ENCODE measurements at places on chromosomes 5 and 9.

DNA sequence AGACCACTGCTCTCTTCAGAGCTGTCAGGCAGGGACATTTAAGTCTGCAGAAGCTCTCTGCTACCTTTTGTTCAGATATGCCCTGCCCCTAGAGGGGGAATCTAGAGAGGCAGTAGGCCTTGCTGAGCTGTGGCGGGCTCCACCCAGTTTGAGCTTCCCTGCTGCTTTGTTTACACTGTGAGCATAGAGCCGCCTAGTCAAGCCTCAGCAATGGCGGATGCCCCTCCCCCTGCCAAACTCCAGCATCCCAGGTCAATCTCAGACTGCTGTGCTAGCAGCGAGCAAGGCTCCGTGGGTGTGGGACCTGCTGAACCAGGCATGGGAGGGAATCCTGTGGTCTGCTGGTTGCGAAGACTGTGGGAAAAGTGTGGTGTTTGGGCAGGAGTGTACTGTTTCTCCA lies 59.9 kb downstream of the CAVIN4 start:
- DNase-seq = no peak

DNA sequence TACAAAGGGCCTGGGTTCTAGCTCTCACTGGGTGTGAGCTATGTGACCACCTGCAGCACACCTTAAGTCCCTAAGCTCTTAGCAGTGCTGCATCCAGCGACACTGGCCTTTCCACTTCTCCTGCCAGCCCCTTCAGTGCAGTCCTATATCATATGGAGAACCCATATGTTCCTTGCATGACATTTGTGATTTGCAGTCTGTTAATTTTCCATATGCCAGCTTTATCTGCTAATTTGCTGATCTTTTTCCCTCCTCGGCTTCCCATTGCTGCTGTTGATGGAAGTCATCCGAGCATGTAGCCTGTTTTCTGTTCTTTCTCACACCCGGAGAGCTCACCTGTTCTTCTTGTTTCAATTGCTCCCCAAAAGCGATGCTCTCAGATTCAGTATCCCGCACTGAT lies 23.2 kb downstream of the PRDM6 start:
- DNase-seq = no peak

DNA sequence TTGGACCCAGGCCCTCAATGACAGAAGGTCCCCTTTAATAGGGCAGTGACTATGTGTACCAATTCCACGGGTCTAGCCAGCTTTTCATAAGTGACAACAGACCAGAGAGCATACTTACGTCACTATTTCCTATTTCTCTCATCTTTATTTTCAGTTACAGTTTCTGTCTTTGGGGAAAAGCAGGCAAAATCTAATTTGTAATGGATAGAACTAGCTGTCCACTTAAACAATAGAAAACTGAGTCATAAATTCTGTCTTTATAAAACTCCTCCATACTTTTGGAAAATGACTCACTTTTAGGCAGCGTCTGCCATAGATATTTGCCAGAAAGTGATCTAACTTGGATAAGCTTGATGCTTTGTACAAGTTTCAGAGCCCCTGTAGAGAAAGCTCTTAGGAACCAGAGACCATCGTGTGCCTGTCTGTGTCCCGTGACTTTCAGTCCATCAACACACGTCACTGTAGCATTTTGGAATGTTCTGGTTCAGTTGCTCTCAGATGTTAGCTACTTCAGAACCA lies 101.9 kb downstream of the F2RL2 start:
- no peak for DNase-seq

- no peak for DNase-seq
Observed at GRCh38 chr5:150024346-150024984, 23.9 kb downstream of the HMGXB3 start.

GRCh38 chr5:54610197-54610944 lies 92.8 kb downstream of the SNX18 start:
- DNase-seq = no peak

GRCh38 chr5:168073991-168074800 lies 217.2 kb upstream of the WWC1 start:
- no peak for DNase-seq

GRCh38 chr9:134983074-134983473 lies 65.4 kb upstream of the FCN1 start:
- no peak for DNase-seq

GRCh38 chr9:88661759-88662158 lies 126.8 kb downstream of the NXNL2 start:
- no peak for DNase-seq

- no peak for DNase-seq
Observed at GRCh38 chr9:114263853-114264510, 58.9 kb upstream of the ORM1 start.

DNA sequence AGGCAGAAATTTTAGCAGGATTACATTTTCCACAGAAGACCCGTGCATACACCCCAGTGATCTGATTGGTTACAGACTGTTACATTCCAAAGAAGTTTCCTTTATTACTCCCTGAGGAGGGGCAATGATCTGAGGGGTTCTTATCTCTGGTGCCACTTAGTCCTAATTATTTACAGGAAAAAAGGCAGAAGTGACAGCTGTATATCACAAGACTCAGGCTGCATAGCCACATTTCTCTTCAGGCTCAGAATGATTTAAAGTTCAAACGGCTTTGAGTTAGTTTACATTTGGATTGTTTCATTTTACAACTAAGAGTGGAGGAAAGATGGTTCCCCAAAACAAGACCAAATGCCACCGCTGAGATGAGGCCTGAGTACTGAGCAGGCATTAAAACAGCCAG lies 17.3 kb downstream of the NAIF1 start:
- DNase-seq = no peak

DNA sequence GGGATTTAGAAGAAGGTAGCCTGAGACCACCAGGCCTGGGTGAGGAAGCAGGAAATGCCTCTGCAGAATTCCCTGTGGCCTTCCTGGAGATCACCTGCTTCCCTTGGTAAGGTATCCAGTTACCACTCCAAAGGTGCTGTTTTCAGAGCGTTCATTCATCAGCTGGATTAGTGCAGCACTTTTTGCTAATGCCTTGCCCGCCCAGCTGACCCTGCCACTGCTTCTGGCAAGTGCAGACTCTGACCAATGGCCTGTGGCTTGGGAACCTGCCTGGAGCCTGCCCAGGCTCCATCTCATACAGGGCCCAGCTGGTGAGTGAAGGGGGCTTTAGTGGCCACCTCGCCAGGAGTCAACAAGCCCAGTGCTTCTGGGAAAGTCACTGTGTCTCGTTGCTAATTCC lies 48.6 kb downstream of the FOXI1 start:
- DNase-seq = no peak

DNA sequence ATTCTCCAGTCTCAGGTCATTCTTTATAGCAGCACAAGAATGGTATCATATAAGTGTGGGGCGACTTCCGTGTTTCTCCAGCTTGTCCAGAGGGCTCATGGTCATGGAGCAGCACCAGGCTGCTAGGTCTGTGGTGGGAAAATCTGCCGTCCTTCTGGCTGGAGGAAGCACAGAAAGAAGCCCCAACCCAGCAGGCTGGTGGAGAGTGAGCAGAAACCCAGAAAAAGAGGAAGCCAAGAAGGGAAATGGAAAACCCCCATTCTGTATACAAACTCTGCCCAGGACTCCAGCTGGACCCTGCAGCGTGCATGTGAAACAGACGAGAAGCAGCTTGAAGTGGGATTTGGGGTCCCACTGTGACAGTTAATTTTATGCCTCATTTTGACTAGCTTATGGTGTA lies 34.3 kb upstream of the OLFM1 start:
- DNase-seq = no peak

DNA sequence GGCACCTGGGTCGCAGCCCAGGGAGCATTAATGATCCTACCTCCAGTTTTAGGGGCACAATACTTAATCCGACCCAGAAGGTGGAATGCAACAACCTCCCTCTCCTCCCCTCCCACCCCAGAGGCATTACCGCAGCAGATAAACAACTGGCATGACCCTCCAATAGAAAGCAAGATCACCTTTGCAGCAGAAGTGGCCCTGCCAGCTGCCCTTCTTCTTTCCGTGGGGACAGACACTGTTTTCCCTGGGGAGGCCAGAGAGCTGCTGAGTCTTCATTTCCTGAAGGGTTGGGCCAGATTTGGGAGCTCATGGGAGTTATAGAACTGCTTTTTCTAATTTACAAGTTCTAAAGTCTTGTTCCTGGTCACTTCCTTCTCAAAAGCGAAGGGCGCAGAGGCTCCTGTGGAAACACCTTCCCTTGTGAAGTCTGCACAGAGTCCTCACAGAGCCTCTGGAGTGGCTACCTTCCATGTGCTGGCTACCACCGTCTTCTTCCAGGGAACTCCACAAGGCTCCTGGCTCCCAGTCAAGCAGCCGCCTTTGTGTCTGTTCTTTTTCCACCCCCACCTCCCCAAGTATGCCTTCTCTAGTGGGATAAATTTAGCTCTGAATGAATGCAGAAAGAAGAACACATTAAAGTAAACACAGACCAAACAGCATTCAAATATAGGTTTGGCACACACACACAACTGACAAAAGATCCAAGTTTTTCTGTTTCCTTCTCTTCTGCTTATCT lies 8.0 kb upstream of the PALM2AKAP2 start:
- DNase-seq = no peak

DNA sequence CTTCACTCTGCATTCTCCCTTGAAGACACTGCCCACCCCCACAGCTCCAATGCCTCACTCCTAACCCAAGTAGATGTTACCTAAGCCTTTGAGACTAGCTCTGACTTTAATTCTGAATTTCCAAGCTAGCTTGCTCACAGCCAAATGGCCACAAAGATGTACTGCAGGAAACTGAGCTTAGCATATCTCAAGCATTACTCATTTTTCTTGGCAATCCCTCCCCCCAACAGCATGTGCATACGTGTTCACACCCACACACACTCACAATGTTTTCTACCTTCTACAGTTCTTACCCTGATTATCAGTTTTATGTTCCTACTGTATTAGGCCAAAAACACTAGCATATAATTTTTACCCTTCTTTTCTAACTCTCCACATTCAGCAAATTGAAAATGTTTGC lies 13.7 kb upstream of the GRIA1 start:
- no peak for DNase-seq

- no peak for DNase-seq
Observed at GRCh38 chr9:137853392-137853995, 24.1 kb upstream of the CACNA1B start.

- DNase-seq = no peak
Observed at GRCh38 chr9:135492886-135493669, 7.4 kb upstream of the MRPS2 start.

GRCh38 chr5:151700820-151701219 lies 14.1 kb upstream of the SPARC start:
- DNase-seq = no peak

DNA sequence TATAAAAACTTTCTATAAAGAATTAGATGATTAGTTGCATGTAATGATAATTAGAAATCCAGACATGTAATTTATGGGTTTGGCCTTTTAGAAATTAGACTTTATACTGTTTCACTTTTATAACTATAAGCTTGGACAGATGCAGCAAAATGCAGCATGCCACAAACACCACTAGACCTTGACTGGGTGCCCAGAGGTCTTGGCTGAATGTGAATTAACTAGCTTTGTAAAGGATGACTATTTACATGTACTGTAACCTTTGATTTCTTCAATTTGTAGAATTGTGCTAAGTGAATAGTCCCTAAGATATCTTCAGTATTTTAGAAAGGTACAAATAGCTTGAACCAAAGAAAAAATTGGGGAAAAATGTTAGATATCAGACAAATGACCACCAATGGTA lies 2168.1 kb downstream of the MAT2B start:
- DNase-seq = no peak

- DNase-seq = no peak
Observed at GRCh38 chr5:107092695-107093094, 578.0 kb downstream of the EFNA5 start.

DNA sequence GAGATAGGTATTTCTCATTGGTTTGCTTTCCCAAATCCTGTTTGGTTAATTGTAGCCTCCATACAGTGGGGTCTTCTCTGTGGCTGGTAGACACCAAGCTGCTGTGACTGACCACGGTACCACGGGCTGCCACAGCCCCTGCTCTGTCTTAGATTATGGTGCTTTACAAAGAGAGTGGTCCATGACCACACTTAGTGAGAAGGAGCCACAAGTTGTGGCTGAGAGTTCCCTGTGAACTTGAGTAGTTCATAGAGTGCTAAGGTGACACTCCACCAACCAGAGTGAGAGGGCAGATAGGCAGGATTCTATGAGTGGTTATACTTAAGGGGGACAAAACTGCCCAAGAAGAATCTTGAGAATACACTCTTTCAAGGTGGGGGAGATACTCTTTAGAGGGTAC lies 25.8 kb upstream of the ZBTB34 start:
- no peak for DNase-seq

DNA sequence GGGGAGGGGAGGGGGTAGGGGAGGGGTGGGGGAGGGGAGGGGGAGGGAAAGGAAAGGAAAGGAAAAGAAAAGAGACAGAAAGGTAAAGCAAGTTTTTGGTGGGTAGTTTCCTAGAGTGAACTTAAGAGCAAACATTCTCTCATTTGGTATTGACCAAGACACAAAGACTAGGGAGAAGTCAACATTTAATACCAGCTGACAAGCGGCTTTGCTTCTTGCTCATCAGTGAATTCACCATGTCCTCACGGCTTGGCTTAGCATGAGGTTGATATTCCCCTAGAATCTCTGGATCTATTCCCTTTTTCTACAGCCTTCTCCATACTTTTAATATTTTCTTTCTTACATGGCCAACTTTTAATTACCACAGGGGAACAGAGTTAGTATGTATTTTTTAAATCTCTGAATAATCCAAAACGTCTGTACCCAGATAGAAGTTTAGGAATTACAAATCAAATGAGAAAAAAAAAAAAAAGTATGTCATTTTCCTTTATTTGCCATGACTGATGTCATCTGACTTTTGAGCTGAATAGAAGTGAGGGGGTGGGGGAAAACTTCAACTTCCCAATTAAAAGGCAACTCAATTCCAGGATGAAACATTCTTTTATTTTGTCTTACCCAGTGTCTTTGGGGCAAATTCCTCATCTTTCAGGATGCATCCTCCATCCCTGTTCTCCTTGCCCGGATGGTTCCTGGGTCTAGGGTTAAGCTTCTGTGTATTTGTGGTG lies 40.1 kb upstream of the GLIS3 start:
- no peak for DNase-seq

All from stimulated activated CD4-positive, alpha-beta T cell treated with anti-CD3 and anti-CD28 coated beads, Interleukin-1b, Interleukin-23, amount 100 ng/mL, for 1 hour (primary cell).